Suprapubic skin (tissue), 4 donors: ENCODE measurements at places on chromosomes 6 and 20. TPM values are rescaled to one million over a fixed set of nuclear protein-coding genes. Genes with fewer than 3 reads are reported as not detected.

Gene HSPA12B
- total RNA-seq, result 1.9 TPM

- no peak for DNase-seq
Observed at GRCh38 chr6:167846997-167847606, 20.4 kb downstream of the AFDN start.

GRCh38 chr6:56927538-56928453, 27.1 kb upstream of the BEND6 start:
- no peak for DNase-seq

Gene SLC29A1
- 78.8 TPM for total RNA-seq

GRCh38 chr6:126182650-126183311, 157.1 kb upstream of the CENPW start:
- no peak for DNase-seq

GRCh38 chr6:132388291-132388690, 13.0 kb downstream of the MOXD1 start:
- no peak for DNase-seq

- no peak for DNase-seq
Observed at GRCh38 chr6:139942331-139942730, 567.9 kb upstream of the CITED2 start.
